Caki2 (cell line): ENCODE measurements at places on chromosomes 11 and 22.

DNA sequence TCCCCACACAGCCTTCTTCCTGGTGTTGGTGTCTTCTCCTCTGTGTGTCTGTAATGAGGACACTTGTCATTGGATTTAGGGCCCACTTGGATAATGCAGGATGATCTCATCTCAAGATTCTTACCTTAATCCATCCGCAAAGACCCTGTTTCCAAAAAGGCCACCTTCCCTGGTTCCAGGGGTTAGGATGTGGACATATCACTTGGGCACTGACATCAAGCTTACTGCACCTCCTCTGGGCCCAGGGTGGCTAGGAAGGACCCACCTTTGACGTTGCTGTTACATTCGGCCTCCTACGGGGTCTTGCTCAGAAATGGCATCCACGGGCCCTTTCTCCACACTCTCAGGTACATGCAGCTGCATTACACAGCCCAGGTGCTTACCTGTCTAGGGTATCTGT is 535.9 kb downstream of the BRD1 start:
- DNase-seq, result no peak

DNA sequence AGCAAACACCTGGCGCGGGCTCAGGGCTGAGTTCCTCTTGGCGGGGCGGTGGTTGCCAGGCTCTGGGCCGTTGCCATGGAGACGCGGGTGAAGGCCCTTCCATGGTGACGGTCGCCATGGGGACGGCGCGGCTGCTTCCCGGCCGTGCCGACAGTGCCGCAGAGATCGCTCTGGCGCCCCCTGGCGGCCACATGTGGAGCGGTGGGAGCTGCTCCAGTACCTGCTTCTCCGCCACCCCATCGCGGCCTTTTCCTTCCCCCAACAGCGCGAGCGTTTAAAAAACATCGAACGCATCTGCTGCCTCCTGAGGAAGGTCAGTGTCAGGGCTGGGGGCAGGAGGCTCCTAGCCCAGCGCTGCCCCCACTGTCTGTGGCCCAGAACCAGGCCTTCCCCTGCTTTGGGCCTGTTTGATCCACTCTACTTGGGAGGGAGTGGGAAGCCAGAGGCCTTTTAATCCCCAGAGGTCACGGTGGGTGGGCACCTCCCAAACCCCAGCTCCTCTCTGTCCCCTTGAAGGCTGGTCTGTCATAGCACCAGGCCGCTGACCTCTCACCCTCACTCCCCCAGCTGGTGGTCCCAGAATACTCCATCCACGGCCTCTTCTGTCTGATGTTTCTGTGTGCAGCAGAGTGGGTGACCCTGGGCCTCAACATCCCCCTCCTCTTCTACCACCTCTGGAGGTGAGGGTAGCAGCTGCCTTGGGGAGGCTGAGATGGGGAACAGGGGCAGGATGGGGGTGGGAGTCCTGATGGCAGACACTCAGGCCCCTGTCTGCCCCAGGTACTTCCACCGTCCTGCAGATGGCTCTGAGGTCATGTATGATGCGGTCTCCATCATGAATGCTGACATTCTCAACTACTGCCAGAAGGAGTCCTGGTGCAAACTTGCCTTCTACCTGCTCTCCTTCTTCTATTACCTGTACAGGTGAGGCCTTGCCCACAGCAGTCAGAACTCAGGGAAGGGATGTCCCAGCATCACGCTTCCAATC is 4.8 kb downstream of the CNIH2 start:
- DNase-seq, result peak; percentile 86

DNA sequence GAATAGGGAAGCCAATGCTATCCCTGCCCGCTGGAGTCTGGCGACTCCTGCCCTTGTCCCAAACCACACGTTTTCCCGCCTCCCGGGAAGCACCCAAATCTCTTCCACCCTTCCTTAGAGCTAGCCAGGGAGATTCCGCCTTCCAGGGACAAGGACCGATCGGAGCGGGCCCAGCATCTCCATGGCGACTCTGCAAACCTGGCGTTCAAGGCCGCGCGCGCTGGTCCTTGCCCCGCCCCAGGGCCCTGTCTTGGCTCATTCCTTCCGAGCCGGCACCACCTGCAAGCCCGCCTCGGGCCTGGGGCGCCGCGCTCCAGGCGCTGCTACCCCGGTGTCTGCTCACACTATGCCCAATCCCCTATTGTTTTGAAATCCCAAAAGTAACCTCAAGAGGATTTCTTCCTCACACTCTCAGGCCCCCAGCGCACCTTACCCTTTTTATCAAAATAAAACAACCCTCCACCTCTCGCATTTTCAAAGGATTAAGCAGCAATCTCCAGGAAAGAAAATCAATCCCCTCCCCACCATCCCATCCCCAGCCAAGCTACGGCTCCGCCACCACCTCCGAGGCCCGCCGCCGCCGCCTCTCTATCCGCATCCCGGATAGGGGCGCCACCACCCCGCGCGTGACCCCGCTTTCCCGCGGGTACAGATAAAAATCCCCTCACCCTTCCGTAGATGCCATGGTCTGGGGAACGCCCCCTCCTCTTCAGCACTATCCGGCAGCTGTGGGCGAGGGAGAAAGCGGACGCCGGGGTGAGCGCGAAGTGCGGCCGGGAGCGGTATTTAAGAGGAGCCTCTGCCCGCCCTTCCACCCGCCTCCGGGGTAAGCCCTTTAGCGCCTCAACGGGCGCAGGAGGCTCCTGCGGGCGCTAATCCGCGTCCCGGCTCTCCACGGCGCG is 825 bp downstream of the SLC1A2 start:
- DNase-seq, result no peak

- DNase-seq, result no peak
Measured at GRCh38 chr11:62401356-62401755, 17.5 kb upstream of the SCGB1A1 start.

- no peak for DNase-seq
Measured at GRCh38 chr11:75839851-75840250, 24.8 kb downstream of the UVRAG start.
